Activated T-cell treated with anti-CD3 and anti-CD28 coated beads for 1 hour (primary cell): ENCODE measurements at places on chromosomes 2 and 18.

DNA sequence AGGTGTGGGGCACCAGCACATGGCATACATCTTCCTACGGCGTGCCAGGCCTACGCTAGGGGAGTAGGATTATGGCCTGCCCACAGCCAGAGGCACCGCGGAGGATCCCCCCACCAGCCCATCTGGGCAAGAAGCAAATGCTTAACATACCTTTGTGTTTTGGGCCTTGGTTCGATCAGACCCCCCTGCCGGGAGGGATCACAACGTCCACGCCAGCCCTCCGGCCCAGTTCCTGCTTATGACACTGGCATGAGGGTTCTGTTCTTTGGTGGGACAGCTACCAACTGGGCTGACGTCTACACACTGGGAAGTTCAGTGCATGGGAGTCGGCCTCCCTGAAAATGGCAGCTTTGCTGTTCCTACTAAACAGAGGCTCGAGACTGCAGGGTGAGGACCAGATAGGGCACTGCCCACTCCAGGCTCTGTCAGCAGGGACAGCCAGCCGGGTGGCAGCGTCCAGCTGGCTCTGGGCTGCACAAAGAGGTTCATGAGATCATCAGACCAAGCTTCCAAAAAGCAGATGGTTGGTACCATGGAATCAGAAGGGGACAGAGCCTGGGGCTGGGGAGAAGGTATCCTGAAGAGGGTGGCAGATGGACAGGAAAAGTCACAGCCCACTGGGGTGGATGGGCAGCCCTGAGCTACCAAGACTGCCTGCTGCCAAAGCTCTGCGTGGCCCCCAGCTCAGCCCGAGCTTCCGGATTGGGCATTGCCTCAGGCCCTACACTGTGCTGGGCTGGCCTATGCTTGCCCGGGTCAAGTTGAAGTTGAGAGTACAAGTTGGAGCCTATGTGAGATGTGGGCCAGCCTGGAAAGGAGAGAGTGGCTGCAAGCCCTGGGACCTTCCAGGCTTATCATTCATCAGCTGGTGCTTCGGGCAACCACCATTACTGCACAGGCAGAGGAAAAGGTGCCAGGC is 61.7 kb upstream of the TEX51 start:
- no peak for DNase-seq

DNA sequence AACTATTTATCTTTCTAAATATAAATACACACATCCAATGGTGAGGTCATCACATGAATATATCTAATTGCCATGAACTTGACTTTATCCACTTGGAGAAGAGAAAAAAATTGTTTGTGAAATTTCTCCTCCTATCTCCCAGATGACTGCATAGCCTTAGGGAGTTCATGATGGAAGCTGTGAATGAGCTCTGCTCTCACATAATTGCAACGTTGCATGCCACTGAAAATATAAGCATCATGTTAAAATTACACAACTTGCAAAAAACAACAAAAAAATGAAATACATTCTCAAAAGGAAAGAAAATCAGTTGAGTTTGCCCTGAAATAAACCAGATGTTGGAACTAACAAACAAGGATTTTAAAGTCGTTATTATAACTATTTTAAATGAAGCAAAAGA is 50.6 kb upstream of the OSR1 start:
- DNase-seq: no peak

GRCh38 chr18:80034852-80035406 is 695 bp downstream of the RBFA start:
- DNase-seq: no peak

DNA sequence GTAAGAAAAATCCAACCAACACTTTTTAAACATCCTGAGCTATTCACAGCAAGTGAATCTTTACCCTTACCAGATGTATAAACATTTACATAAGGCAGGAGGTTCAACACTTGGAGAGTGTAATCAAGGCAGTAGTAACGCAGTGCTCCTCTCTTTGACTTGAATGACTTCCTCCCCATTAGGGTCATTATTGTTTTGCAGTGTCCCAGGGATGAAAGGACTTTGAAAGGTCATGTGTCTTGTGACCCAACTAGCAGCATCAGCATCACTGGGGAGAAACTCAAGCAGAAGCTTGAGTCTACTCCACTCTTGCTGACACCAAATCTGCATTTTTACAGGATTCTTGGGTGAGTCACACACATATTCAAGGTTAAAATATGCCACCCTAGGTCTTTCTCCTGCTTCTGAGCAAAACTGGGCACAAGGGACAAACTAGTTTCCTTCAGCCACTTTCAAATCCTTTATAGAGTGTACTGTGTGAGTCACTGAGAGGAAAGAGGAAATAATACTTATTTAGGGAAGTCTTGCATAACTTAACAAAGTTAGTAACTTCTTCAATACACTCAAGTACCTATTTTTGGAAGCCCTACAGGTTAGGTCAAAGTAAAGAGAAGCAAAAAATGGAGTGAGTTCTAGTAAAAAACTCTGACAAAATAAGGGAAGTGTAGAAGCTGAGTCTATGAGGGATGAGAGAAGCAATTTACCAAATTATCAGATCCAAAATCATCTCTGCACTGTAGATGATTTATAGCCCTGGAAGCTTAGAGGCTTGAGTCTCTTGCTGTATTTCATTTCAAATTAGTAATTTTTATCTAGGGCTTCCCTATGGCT is 51.0 kb upstream of the EML4 start:
- no peak for DNase-seq

DNA sequence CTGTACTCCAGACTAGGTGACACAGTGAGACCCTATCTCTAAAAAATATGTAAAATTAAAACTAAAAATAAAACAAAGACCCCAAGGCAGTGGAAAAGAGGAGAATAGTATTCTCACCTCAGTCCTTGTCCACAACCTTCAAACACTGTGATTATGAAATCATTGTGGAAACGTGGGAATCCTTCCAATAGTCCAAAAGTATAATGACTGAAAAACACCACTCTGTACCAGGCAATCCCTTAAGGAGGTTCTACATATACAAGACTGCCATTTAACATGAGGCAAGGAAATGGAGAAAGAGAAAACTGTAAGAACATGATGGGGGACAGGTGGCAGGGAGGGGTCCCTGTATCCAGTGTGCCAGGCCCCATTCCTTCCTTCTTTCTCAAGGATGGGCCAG is 66.1 kb downstream of the ACVR1 start:
- no peak for DNase-seq

- no peak for DNase-seq
These were observed 60.8 kb downstream of the LYPD6B start for GRCh38 chr2:149099298-149099697.

GRCh38 chr18:79864006-79864725 is 66.4 kb downstream of the KCNG2 start:
- DNase-seq: no peak

GRCh38 chr2:143428700-143429099 is 299.5 kb downstream of the ARHGAP15 start:
- DNase-seq: no peak

GRCh38 chr2:60706021-60706420 is 50.0 kb upstream of the PAPOLG start:
- no peak for DNase-seq

GRCh38 chr18:48133671-48134251 is 203.3 kb upstream of the SMAD2 start:
- no peak for DNase-seq

GRCh38 chr2:126739141-126739540 is 83.2 kb downstream of the GYPC start:
- DNase-seq: no peak

DNA sequence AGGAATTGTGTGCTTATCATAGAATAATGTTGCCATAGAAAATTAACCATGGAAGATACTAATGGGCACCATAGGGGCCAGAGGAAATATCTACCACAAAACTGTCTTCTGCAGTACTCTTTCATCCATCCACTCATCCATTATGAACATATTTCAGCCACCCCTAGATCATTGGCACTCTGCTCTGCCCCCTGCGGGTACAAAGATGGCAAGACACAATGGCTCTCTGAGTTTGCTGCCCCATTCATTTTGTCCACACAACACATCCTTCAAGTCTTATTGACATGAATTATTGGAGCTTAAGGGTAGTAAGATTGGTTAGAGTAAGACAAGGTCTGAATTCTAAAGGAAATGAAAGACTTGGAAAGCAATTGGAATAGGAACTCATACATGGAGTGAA is 1224.7 kb upstream of the CELF4 start:
- no peak for DNase-seq

DNA sequence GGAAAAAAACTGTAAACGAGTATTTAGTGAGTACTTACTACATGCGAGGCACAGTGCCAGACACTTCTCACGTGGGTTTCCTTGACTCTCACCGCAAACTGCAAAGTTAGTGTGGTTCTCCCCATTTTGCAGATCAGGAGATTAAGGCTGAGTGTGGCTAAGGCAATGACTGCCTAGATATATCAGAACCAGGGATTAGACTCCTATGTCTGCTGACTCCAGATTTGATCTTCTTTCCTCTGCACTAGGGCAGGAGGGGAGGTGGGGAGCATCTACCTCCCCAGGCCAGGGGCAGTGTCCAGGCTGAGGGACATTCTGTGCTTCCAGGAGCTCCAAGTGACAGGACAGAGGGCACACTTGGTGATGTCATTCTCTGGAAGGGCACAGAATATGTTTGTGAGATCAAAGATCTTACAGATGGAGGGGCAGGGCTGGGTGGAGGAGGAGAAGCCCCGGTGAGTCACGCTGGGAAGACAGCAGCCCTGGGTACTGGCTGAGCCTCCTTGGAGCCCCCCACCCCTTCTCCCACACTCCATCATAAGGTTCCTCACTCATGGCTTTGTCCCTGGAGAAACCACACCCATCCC is 92.4 kb downstream of the RHOB start:
- DNase-seq: no peak

DNA sequence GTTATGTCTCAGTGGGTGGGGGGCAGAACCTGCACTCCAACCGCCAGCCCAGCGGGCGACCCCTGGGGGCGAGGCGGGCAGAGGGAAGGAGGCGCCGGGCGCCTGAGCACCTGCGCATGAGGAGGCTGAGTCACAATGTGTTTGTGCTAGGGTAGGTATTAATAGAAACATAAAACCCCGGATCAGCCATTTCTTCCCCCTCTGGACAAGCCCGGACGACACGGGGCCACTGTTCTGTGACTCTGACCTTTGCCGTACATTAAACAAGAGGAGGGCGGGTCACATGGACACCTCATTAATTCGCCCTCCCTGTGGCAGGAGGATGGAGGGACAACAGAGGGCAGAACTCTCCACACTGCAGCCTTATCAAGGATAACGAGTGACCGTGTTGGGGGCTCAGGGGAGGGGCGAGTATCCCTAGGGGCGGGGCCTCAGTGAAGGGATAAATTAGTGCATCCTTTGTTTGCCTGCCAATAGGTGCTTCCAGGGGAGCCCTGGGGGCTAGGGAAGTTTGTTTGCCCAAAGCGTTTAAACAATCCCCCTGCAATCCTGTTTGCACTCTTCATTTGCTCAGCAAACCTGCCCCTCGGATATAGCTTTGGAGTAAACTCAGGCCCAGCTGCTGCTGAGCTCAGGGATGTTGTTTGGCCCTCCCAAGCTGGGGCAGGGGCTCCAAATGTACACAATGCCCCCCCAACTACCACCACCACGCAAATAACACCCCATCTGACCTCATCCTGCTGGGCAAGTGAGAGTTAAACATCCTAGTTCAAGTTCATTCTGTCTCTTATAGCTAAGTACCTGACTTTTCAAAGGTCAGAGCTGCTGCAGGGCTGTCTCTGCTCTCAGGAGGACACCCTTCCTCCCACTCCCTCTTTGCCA is 171.2 kb upstream of the GLI2 start:
- DNase-seq: no peak

DNA sequence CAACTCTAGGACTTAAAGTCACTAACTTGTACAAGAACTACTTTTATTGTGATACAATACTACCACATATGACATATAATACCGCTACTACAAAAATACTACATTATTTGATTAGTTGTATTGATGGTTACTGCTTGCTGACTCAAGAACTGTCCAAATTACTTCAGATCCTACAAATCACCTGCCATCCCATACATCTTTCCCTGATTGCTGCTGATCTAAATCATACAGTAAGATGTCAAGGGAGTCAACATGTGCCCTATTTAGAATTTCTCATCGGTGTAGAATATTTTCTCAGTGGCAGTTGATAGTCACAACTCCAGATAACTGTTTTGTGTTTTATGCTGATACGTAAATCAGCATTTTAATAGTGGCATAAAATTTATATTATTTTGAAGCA is 161.0 kb upstream of the DSEL start:
- no peak for DNase-seq

DNA sequence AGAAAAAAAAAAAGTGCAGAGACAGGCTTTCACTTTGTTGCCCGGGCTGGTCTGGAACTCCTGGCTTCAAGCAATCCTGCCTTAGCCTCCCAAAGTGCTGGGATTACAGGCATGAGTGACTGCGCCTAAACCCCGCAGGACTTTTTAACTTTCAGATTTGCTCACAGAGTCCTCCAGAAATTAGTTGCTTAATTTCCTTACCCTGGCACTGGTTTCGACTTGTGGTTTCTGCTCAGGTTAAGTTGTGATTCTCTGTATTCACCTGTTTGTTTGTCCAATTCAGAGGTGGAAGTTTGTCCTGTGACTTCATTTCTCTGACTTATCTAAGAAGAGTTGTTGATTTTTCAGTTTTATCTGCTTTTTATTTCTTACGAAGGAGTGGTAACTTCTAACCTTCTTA is 238.1 kb downstream of the TMEM182 start:
- DNase-seq: no peak

GRCh38 chr2:188326669-188327301 is 35.1 kb downstream of the GULP1 start:
- no peak for DNase-seq

GRCh38 chr2:175937216-175937615 is 64.9 kb downstream of the LNPK start:
- no peak for DNase-seq

DNA sequence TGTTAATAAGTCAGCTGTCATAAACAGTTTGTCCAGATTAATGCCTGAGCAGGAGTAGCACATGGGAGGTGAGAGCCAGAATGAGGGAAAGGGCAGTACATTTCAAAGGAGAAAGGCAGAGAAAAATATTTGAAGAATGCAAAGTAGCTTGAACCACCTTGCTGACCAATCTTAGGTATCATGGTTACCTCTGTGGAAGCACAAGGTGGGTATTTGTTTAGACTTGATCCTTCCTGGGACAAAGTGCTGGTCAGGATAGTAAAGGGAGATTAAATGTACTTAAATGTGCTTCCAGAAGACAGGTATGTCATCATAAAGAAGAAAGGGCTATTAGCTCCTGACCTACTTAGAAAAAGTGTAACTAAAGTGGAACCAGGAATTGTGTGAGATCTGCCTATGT is 105.0 kb downstream of the LRRTM1 start:
- no peak for DNase-seq

DNA sequence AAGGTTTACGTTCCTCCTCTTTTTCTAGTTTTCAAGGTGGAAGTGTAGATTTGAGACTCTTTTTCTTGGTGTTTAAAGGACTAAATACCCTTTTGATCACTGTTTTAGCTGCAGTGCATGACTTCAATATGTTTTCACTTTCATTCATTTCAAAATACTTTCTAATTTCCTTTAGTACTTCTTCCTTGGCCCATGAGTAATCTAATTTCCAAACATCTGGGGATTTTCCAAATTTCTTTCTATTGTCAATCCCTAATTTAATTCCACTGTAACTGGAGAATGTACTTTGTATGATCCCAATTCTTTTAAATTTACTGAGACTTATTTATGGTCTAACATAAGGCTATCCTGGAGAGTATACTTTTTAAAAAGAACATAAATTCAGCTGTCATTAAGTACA is 3.8 kb upstream of the RHBDD1 start:
- DNase-seq: no peak

GRCh38 chr18:69388222-69388621 is 12.5 kb upstream of the DOK6 start:
- no peak for DNase-seq
